ENCODE measurements at places on chromosomes 5 and 9. TPM values are rescaled to one million over a fixed set of nuclear protein-coding genes. Genes with fewer than 3 reads are reported as not detected.
A peak's percentile ranks its signal among the peaks of the same experiment; 100 is the strongest.

DNA sequence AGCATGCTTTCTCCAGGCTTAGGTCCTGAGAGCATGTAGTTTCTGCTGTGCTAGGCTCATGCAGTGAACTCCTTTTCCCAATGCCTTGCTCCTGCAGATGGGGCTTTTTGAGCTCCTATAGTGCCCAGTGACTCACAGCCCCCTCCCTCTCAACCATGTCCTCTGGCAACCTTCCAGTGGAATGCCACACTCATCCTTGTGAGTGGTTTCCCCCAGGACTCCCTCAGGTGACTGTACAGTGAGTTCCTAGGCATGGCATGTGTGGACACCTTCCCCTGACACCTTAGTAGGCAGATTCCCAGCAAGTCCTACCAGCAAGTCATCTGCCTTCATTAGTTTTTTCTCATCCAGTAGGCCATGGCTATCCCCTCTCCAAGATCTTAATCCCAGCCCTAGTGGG lies 72.4 kb upstream of the CXCL14 start:
- no peak for DNase-seq

DNA sequence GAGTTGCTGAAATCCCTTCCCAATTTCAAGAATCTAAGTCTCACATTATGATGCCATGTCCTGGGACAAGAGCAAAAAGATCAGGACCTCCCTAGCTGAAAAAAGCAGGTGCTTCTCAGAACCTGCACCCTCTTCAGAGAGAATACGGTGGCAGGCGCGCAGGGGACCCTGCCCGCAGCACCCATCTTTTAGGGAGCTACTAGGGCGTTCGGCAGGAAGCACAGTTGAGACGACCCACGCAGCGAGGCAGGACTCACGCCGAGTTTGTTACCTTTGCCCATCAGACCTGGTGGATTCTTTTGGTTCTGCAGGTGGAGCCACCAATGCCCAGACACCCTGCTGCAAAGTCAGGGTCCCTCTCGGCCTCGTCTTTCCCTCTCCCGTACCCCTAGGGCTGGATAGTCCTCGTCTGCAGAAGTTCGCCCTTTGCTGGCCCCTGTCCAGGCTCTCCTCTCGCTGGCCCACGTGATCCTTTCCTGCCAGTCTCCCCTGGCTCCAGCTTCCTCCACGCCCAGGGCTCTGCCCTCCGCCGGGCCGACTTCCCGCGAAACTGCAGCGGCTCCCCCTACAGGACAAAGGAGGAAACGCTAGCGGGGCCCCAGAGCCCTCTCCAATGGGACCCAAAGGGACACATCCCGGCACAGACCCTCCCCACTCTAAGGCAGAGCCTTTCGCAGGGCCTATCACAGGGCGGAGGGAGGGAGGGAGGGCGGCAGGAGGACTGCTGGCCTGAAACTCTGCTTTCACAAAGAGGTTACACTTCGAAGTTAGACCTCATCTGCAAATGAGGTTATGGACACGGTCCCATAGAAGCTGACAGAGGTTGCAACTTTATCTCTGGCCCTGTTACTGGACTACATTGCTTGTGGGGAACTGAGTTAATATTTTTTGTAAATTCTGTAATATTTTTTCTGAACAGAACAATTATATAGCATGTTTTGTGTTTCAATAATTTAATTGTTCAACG lies 28.8 kb downstream of the TMEM174 start:
- DNase-seq = peak; percentile 60

DNA sequence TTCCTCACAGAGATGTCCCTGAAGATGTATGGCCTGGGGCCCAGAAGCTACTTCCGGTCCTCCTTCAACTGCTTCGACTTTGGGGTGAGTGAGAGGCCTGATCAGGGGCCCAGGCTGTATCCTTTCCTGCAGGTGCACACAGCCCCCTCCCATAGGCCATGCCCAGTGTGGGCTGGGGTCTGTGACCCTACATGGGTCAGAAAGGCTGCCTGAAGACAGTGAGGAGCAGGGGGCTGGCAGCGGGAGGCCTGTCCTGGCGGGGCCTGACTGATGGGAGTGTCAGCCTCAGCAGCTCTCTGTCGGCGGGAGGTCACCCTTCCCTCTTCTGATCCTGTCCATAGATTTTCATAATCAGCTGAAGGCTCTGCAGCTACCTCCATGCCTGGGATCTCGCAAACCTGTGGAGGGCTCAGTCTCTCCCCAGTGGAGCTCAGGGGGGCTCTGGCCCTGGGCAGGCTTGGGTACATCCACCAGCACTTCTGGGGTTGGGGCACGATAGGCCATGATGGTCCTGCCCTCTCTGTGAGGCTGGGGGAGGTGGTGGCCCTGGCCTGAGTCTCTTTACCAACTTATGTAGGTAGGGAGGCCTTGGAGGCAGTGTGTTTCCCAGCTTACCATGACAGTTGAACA lies 98.5 kb downstream of the CACNA1B start:
- DNase-seq = no peak

GRCh38 chr5:77984587-77984986 lies 208.4 kb upstream of the TBCA start:
- DNase-seq = no peak

- peak; percentile 44 for DNase-seq
Measured at GRCh38 chr5:143923634-143924266, 111.8 kb downstream of the HMHB1 start.

DNA sequence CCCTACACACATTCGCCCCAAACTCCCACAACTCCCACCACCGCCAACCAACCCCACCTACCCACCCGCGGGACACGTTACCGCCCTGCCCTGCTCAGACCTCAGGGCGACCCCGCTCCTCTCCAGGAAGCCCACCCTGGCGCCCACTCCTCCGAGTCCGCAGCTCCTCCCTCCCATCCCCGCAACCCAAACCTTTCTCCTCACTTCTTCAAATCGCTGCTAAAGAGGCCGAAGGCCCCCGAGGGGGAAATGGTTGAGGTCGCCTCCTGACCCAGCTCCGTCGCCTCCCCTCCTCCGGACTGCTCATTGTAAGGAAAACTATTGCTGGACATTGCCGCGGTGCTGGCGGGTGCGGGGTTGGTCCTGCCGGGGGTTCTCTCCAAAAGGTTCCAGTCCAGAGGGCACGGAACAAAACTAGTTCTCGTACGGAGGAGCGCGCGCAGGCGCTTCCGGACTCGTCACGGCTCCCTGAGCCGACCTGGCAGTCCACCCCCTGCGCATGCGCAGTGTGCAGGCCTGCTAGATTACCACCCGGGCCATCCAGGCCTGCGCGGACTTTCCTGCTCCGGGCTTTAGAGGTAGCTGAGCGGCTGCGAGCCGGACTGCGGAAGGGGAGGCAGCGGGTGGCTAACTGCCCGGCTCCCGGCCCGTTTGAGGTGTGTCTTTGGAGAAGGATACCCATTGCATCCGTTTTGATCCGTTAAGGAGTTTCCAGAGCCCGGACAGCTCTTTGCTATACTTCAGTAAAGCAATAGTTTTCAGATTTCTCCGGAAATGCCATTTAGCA lies at the start of gene AP3B1:
AP3B1 (minus strand) TSS at position 451 of the 787 bp plus-strand sequence; CDS start at position 332, 119 bp downstream.
- peak; percentile 99 for DNase-seq

GRCh38 chr5:154081246-154081645 lies 42.5 kb downstream of the MFAP3 start:
- DNase-seq = no peak

DNA sequence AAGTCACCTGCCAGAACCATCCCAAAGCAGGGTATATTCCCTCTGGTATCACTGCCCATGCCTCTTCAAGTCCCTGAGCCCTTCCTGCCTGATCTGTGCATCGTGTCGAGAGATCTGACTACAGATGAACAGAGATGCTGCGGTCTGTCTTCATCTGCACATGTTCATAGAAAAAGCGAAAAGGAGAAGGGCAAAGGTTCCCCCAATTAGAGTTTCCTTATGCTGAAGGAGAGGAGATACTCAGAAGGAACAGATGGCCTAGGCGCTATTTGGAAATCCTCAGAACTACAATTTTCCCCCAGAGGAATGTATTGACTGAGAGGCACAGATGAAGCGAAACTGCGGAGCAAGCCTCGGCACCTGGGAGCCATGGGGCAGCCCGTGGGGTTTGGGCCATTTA lies 170.9 kb downstream of the SEC61B start:
- no peak for DNase-seq

ABL1 gene
- 31.1 TPM for polyA plus RNA-seq

- no peak for DNase-seq
Measured at GRCh38 chr5:144315994-144316634, 145.4 kb downstream of the KCTD16 start.

FSTL4 gene
- polyA plus RNA-seq = 0.21 TPM

GRCh38 chr9:93955111-93955980 lies at the start of gene BARX1:
TSS of gene BARX1 (minus strand) at chr9:93955355. CDS start at chr9:93955146, 209 bp downstream.
- no peak for DNase-seq

- no peak for DNase-seq
Measured at GRCh38 chr5:131953969-131954368, 8.5 kb upstream of the MEIKIN start.

- no peak for DNase-seq
Measured at GRCh38 chr5:127353327-127353726, 62.7 kb downstream of the MEGF10 start.

PRLR gene
- polyA plus RNA-seq = not detected

- DNase-seq = no peak
Measured at GRCh38 chr9:84138541-84138940, 157.9 kb downstream of the RMI1 start.

Measured in endothelial cell of umbilical vein (primary cell).